ENCODE measurements at places on chromosomes 3 and 15. TPM values are rescaled to one million over a fixed set of nuclear protein-coding genes. Genes with fewer than 3 reads are reported as not detected.

POTEB gene
- total RNA-seq, result not detected

PEX5L gene
- total RNA-seq, result 0.25 TPM

PLSCR5 gene
- total RNA-seq, result not detected

CPEB1 gene
- total RNA-seq, result not detected

ANKUB1 gene
- total RNA-seq, result not detected

NAA50 gene
- 134 TPM for total RNA-seq

MYRIP gene
- not detected for total RNA-seq

PRR20G gene
- total RNA-seq, result not detected

CDHR4 gene
- 0.16 TPM for total RNA-seq

AADACL2 gene
- total RNA-seq, result not detected

CPLX3 gene
- 0.16 TPM for total RNA-seq

GRM2 gene
- total RNA-seq, result 0.23 TPM

GRAMD2A gene
- total RNA-seq, result not detected

MAP1A gene
- 1.9 TPM for total RNA-seq

CSK gene
- total RNA-seq, result 261 TPM

IP6K2 gene
- 68.2 TPM for total RNA-seq

CDAN1 gene
- 24.2 TPM for total RNA-seq

GYG1 gene
- 25.2 TPM for total RNA-seq

KBTBD13 gene
- not detected for total RNA-seq

CCR9 gene
- total RNA-seq, result not detected

CCNB2 gene
- total RNA-seq, result 57.5 TPM

SHC4 gene
- 8.9 TPM for total RNA-seq

TMEM212 gene
- total RNA-seq, result not detected

MME gene
- not detected for total RNA-seq

CHRM5 gene
- not detected for total RNA-seq

GOLGA6D gene
- total RNA-seq, result not detected

SEMA3G gene
- total RNA-seq, result 0.32 TPM

BFSP2 gene
- not detected for total RNA-seq

ANKRD63 gene
- 0.41 TPM for total RNA-seq

ZDHHC19 gene
- not detected for total RNA-seq

GOLGA8R gene
- total RNA-seq, result 3.0 TPM
